ENCODE measurements at places on chromosomes 12 and 14.

- peak; percentile 53 for DNase-seq
Measured at GRCh38 chr12:21301-22189, 45.0 kb upstream of the IQSEC3 start.

DNA sequence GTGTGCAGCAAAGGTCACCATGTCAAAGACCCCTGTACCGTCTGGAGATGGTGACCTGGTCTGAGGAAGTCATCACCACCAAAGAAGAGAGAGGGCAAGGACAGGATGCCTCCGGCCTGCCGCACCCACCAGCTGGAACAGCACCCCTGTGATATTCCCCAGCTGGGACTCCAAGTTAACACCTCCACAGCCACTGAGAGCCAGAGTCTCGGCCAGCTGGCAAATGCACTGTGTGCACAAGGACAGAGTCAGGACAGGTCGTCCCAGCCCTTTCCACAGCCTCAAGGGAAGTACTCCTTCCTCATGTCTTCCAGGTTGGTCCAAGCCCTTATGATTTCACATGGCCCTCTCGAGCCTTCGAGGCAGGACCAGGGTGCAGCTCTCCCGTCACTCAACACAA lies 19.3 kb upstream of the FKBP4 start:
- no peak for DNase-seq

DNA sequence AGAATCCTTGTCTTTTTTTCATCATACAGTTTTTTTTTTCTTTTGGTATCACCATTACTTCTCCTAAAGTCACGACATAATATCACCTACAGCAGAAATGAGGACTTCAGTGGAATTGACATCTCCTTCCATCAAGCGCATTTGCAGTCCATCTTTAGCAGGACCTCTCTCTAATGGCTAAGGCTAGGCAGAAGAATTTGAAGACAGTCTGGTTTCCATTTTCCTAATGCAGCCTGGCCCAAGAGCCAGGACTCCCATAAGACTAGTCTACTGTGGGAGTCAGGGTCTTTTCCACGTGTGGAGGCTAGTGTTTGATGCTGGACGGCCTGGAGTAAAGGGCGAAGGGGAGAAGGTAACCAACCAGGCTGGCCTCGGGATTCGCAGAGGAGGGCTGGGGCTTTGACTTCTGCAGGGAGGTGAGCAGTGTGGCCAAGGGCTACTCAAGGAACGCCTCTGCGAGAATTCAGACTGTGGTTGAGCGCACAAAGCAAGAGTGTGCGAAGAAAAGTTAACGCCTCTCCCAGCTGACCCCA lies 769 bp upstream of the ZNF740 start:
- DNase-seq: no peak

DNA sequence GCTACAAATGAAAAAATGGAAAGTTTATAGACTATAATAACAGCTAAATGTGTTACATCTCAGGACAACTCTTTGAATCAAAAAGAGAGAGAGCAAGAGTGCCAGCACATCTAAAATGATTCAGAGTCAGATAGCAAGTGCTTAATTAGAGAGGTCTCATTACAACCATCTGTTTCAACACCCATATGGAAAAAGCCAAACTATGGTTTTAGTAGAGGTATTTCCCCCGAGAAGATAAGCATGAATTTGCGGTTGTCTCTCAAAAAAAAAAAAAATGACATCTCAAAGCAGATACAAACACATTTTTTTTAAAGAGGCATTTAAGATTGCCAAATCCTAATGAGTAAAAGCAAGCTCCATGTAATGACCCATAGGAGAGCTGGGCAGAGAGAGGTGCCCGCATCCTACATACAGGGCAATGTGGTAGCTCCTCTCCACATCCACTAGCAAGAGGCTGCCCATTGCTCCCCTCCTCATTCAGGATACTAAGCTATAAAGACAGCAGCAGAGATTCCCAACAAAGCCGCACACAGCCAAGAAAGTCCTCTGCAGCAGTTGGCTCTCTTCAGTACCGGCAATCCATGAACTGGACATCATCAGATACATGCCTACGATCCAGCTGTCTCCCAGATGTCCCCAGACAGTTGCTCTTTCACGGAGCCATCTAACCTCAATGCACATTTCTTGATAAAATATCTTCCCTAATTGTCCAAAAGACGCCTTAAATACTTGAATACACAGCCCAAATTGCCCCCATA lies 100.4 kb downstream of the EFCAB11 start:
- no peak for DNase-seq

- DNase-seq: no peak
Measured at GRCh38 chr12:67659292-67659691, 10.7 kb downstream of the DYRK2 start.

- DNase-seq: no peak
Measured at GRCh38 chr14:102452302-102452701, 57.3 kb downstream of the ANKRD9 start.

GRCh38 chr14:39229601-39230110 lies 4.1 kb upstream of the MIA2 start:
- no peak for DNase-seq

- no peak for DNase-seq
Measured at GRCh38 chr12:87812681-87813080, 216.5 kb downstream of the C12orf50 start.

- no peak for DNase-seq
Measured at GRCh38 chr12:54936736-54937135, 47.8 kb downstream of the TESPA1 start.

DNA sequence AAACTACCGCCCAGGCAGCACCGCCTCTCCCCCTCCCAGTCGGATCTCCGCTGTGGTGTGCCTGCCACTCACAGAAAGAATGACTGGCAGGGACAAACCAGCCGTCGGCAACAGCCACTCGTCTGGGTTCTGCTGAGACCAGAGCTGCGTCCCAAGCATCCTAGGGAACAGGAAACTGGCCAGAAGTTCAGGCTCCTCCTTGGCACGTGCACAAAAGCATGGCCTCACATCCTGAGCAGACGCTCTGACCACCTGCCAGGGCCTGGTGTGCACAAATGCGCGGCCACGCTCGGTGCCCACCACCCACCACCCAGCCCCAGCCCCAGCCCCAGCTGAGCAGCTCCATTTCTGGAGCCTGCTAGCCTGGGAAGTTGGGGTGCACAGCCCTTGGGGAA lies 214.8 kb downstream of the DPF3 start:
- DNase-seq: no peak

DNA sequence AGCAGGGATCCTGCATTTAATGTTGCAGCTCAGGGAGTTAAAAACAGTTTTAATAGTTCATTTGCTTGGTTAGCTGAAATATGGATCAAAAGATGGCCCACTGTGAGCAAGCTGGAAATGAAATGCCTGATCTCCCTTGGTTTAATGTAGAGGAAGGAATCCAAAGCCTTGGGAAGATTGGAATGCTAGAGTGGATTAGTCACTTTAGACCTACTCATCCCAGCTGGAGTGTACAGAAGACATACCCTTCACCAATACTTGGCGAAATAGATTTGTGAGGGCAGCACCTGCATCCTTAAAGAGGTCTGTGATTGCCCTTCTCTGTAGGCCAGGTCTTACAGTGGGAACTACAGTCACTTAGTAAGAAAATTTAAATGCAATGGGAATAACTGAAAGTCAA lies 58.0 kb upstream of the KRAS start:
- DNase-seq: no peak

DNA sequence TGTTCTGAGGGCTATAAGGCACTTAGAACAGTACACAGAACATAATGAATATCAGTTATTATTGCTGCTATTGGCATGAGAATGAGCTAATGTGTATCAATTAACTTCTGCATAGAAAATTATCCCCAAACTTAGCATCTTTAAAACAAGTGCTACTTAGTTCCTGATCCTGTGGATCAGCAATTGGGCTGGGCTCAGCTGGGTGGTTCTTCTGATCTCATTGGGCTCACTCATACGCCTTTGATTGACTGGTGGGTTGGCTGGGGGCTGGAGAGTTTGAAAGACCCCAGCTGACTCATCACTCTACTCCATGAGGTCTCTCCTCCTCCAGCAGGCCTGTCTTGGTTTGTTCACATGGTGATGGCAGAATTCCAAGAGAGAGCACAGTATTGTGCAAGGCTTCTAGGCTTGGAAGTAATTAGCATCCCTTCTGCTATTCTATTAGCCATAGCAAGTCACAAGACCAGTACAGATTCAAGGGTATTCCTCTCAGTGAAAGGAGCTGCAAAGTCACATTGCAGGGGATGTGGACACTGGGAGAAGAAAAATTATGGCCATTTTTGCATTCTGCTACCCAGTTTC lies 27.2 kb upstream of the HSPB8 start:
- no peak for DNase-seq

DNA sequence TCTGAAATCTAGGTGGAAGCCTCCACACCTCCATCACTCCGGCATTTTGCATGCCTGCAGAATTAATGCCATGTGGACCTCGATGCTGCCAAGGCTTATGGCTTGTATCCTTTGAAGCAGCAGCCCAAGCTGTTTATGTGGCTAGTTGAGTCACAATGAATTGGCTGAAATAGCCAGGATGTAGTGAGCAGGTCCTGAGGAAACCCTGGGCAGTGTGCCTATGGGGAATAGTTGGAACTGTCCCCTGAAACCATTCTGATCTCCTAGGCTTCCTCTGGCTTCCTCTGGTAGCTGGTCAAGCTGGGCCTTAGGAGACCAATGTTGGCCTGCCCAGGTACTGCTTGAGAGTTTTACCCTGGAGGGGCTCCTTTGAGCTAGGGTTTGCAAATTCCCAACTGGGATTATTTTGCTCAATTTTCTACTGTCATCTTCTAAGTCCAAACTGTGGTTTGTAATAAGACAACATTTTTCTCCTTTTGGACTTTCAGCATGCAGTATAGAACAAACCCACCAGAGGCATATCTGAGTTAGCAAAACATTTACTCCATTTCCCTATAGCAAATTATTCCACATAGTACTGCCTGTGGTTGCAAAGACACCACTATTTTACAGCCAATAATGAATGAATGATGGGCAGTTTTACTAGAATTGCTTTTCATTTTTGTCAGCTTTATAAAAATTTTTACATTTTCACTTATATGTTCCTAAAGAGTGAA lies 85.1 kb upstream of the AMIGO2 start:
- DNase-seq: no peak

DNA sequence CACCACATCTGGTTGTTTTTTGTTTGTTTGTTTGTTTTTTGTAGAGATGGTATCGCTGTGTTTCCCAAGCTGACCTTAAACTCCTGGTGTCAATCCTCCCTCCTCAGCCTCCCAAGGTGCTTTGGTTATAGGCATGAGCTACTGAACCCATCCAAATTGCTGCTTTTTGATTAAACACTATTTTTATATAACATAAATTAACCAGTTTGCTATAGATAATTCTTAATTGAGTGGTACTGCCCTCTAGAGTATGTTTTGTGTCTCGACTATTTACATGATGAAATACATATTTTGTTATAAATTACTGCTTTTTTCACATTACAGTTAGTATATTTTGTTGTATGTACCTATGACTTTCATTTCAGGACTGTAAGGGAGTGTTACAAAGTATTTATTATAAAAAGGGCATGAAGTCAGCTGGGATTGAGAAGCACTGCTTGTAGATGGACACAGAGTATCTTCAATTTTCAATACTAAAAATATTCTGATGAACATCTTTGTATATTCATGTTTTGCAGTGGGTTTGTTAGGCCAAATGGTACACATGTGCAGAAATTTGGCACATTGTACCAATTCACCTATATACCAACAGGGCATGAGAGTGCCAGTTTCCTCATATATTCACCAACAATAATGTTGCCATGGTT lies 14.9 kb upstream of the SCAF11 start:
- DNase-seq: no peak

- DNase-seq: no peak
Measured at GRCh38 chr12:2256453-2256852, 203.7 kb downstream of the CACNA1C start.

DNA sequence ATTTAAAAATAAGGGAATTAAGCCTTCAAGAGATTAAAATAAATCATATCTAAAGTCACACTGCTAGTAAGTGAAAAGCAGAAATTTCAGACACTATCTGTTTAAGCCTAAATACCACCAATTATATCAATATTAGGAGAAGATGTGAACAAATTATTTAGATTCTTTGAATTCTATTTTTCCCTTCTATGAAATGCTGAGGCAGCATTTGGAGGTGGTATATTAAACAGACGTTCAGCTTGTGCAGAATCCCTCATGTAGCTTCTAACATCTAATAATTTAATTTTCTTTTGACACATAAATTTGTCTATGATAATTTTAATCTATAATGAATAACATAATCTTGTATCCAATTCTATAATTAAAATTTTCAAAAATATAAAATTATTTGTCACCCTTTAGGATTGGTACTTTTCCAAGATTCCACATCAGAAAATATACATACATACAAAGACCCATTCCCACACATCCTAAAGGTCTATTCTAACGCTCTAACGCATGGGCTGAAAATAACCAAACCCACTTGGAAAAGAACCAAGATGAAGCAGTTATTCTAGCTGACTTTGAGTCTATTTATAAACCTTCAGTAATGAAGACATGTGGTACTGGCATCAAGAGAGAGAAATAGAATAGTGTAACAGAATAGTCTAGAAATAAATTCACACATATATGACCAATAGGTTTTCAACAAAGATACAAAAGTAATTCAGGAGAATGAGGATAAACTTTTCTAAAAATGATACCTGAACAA lies 751.8 kb downstream of the GALC start:
- DNase-seq: no peak

GRCh38 chr12:24955389-24955788 lies 6.5 kb upstream of the BCAT1 start:
- no peak for DNase-seq

Measured in GM18507 (cell line).